ENCODE measurements at places on chromosomes 2 and 18.
A peak's percentile ranks its signal among the peaks of the same experiment; 100 is the strongest.

DNA sequence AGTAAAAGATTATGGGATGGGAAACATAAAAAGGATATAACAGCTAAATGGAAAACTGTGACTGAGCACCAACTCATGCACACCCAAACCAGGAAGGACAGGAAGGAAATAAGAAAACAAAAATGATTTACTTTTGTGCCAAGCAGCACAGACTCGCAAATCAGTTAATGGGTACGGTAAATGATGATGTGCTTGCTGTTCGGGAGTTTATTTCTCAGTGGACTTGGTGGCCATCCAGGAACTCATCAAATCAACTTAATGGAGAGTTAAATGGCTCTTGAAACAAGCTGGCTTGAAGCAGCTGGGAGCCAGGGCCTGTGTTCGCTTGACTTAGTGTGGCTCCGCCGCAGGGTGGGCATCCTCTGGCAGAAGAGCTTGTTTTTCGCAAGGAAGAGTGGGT, 36.2 kb downstream of the MTCL1 start:
- DNase-seq = no peak

DNA sequence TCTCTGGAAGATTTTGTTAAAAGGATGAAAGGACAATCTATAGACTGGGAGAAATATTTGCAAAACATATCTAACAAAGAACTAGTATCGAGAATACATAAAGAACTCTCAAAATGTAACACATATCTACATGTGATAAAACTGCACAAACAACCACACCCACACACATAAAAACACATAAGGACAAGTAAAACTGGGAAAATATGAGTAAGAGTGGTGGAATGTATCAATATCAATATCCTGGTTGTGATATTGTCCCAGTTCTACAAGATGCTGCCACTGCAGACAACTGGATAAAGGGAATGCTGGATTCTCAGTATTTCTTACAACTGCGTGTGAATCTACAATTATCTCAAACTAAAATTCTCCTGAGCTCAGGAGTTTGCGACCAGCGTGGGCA, 9.3 kb downstream of the VPS4B start:
- no peak for DNase-seq

DNA sequence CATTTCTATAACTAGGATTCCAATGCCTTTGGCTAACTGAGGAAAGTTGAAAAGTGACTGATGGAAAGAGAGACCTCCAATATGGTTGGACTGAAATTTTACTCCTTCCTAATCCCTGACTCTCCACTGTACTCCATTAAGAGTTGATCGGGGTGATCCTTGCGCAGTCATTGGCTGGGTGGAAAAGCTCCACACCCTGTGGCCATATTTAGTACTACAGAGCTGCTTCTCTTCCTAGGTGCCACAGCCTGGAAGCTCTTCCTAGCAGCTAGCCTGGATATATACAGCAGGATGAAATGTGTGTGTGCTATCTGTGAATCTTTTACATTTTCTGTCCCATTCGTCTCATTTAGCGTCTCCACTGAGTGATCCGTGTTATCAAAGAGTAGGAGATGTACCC, 71.2 kb downstream of the MEP1B start:
- no peak for DNase-seq

- DNase-seq = no peak
Observed at GRCh38 chr2:36492216-36492945, 105.6 kb downstream of the FEZ2 start.

GRCh38 chr2:118065921-118066511, 22.3 kb upstream of the INSIG2 start:
- no peak for DNase-seq

- DNase-seq = no peak
Observed at GRCh38 chr18:3615374-3615985, 165.5 kb downstream of the TGIF1 start.

DNA sequence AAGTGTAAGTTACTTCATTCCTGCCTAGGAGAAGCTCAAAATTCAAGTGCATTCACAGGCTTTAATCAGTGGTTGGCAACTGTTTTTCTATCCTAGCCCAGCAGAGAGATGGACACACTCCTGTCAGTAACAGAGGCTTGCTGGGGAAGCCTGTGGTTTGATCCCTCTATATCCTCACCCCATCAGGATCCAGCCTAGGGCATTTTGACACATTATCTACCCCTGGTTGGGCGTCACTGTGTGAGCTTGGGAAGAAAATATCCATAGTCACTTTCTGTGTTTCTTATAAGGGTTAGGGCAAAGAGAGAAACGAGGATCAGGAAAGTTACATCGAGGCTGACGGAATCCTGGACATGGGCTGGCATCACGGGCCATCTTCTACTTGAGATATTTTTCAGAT, 10.0 kb downstream of the NT5DC4 start:
- DNase-seq = no peak

- no peak for DNase-seq
Observed at GRCh38 chr18:78861116-78861515, 118.5 kb upstream of the SALL3 start.

- DNase-seq = no peak
Observed at GRCh38 chr18:8688816-8689215, 16.5 kb upstream of the MTCL1 start.

DNA sequence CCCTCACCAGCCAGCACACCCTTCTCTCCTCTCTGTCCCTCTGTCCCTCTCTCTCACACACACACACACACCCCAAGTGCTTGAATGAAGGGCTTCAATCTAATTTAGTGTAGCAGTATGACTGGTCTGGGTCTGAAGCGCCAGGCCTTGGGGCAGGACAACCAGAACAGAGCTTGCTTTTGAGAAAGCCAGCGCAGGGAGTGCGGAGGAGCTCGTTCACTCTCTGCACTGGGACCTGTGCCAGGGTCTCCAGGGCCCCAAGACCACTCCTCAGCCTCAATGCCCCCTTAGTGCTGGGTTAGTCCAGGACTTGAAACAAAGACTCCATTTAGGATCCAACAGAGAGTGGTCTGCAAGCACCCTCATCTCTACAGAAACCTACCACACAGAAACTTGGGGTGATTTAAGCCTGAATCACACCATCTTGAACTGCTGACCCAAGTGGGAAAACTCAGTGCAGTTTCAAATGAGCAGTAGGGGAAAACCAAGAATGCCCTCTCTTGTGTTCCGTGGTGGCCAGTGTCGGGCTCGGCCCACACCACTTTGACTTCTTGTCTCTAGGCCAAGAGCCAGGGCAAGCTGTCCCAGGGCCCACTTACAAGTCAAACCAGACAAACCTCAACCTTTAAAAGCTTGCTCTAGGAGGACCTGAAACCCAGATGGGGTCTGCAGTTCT, 66.6 kb upstream of the WIPF1 start:
- DNase-seq = no peak

DNA sequence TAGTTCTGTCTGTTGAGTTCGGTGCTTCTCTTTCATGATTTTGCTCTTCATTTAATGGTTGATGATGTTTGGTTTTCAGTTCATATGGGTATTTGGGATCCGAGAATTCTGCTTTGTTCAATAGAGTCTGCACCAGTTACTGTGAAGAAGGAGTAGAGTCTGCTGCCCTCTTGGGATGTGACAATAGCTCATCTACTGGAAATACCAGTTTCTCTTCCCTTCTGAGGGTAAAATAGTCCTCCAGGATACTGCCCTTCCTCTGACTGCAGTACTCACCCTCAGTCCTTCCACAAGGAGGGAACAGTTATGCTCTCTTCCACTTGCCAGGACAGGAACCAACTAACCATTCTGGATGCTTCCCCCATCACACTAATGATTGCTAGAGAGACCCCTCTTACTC, 12.5 kb upstream of the TNFAIP6 start:
- DNase-seq = no peak

GRCh38 chr2:28412625-28413151, 20.0 kb downstream of the FOSL2 start:
- DNase-seq = no peak

- DNase-seq = no peak
Observed at GRCh38 chr2:140892436-140892835, 1238.4 kb downstream of the LRP1B start.

- DNase-seq = no peak
Observed at GRCh38 chr2:167187978-167188967, 300.0 kb downstream of the XIRP2 start.

GRCh38 chr2:44553456-44553855, 191.7 kb downstream of the CAMKMT start:
- peak; percentile 52 for DNase-seq

DNA sequence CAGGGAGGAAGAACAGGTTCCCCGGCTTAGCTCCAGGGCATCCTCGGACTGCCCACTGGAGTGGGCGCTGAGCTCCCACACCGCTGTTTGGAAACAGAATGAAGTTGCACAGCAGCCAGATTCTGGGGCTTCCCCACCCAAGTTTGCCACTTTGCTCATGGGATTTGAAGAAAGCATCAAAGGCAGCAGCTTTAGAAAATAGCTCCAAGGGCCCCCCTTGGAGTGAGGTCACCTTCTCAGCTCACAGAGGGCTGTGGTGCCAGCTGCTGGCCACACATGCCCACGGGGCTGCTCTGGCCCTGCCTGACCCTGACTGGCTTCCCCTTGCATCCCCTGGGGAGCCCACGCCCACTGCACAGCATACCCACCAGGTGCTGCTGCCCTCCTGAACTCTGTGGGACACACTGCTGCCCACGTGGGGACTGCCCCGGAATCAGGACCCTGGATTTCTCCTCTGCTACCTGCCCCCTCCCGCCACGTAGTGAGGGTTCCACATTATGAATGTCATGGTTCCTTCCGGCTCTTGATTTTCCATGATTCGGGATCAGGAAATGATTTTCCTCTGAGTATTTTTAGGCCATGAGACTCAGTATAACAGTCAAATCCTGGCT, 70.3 kb downstream of the TGOLN2 start:
- DNase-seq = no peak

DNA sequence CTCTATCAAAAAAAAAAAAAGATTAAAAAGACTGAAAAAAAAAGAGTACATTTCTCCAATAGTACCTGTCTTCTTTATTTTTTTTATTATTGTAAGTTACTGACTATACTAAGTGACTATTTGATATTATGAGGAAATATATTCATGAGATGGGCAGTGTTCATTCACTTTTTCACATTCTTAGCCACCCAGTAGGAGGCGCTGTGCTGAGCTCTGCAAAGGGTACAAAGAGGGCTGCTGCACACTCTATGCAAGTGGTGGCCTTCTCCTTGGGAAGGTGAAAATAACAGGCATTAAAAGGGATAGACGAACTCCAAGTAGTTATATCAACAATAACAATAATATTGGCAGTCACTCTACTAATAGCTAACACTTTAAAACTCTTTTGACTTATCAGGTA, 1034.9 kb upstream of the FANCL start:
- DNase-seq = no peak

GRCh38 chr18:35026407-35027061, 14.7 kb upstream of the MAPRE2 start:
- no peak for DNase-seq

DNA sequence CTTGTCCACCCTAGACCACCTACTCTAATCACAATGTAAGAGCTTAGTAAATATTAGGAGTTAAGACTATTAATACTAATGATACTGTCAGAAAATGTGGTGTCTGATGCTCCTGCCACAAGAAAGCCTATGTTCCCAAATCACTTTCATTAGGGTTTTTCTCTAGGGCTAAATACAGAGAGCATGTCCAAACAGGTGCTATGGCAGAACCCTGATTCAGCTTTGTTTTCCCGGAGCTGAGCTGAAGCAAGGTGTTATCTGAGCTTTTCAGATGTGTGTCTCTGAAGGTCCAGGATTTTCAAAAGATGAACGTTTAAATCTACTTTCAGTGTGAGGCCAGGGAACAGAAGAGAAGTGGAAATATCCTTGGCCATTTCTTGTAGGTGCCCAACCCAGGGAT, 40.6 kb downstream of the CPO start:
- no peak for DNase-seq

DNA sequence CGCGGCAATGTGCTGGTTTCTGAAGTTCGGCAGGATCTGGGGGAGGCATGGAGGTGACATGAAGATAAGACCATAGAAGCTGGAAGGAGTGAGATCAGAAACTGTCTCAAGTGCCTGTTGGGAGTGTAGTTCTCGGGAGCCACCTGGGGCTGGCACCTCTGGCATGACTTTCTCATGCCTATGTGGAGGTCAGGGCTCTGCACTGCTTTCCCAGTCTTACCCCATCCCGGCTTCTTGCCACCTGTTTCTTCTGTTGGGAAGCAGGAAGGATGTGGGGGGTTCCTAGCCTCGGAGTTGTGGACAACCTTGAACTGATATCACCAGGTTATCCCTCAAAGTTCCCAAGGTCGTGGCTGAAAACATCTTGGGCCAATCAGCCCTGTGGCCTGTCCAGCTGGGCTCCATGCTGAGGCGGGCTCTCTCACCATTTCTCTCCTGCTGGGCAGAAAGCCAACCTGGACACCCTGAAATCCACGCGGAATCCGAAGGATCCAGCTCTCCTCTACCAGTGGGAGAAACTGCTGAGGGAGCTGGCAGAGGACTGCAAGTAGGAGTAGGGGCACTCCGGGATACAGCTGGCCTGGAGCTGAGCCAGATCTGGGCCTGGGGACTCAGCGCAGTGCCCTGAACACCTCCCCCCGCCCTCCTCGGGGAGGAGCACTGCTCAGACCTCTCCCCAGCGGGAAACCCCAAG, 42.5 kb downstream of the FER1L5 start:
- no peak for DNase-seq

DNA sequence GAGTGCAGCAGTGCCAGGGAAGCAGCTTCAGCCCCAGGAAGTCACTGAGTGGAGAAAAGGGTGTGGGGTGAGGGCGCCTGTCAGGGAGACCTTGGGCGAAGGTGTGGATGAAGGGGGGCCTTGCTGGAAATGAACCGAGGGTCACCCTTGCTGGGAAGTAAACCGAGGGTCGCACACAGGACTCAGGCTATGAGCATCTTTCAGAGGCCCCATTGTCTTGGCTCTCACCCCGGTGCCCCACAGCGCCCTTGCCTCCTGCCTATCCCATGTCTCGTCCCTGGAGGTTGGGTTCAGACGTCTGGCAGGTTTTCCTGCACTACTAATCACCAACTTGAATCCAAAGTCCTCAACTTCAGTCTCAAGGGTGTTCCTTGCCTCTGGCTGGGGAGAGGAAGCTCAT, 122.8 kb upstream of the PXDN start:
- no peak for DNase-seq

DNA sequence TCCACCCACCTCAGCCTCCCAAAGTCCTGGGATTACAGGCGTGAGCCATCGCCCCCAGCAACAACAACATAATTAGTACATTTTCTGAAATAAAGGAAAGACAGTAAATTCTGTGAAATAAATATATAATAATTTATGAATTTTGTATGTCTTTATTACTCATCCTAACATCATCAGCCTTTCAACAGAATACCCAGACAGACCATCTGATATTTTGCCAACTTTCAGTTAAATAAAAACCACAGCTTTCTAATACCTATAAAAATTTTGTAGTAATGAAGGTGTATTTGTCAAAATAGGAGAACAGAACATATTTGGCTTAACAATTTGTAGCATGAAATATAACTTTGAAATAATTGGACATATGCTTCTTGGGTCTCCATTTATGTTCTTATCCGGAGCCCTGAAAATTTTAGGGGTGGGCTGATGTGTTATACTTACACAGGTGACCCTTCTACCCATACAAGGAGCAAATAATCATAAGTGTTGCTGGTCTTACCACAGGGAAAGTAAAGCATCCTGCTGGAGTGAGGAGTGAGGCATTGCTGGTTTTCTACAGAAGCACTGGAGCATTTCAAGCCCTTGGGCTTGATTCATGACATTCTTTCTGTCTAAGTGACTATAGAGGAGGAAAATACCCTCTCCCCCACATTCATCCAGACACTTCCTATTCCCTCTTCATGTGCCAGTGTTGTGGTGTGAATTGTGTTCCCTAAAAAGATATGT, 99.3 kb downstream of the SPOPL start:
- DNase-seq = no peak

All from HS-5 (cell line).